ENCODE measurements at places on chromosomes 13 and 19.
A peak's percentile ranks its signal among the peaks of the same experiment; 100 is the strongest.

- DNase-seq: no peak
Observed at GRCh38 chr19:9941231-9941630, 4.9 kb upstream of the OLFM2 start.

DNA sequence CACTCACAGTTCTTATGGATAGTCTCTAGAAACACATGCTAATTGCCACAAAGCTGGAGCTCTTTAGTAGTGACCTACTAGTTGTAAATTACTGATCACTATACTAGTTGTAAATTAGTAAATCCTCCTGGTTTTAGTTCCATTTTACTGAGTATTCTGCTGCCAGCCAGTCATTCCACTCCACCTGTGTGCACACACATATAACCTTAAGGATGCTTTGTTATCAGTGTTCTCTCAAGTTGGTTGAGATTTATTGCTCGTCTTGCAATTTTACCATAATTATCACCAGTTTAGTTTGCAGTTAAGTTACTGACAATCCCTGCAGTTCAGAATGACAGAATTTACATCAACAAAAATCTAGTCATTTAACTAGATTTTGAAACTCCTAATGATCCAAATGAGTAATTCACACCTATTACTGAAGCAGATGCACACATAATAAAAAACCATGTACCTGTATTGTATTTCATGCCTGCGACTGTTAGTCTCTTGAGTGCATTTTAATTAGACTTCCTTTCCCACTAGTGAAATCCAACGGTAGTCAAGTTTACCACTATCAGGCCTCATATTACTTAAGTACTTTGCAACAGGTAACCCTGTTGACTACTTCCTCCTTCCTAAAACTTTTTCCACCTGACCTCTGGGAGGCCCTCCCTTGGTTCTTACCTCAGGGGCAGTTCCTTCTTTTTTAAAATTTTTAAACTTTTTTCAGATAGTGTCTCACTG lies 7.6 kb downstream of the TPT1 start:
- DNase-seq: no peak

DNA sequence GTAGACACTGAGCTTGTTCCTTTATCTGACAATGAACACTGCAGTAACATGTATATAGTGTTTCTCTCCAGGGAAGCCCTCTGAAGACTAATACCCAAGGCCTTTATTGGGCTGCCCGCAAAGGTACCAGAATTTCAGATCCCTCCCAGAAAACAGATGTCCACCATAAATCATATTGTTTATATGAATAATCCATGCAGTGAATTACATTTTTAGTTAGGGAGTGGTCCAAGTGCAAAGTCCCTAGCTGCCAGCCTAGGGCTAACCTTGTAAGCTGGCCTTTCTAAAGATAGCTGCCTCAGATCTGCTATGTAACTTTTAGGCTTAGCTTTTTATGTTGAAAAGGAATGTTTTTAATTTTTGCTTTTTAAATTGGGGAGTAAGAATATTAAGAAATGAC lies 44.7 kb downstream of the TDRD3 start:
- DNase-seq: no peak

GRCh38 chr13:47696674-47697073 lies 304.4 kb downstream of the SUCLA2 start:
- DNase-seq: no peak

DNA sequence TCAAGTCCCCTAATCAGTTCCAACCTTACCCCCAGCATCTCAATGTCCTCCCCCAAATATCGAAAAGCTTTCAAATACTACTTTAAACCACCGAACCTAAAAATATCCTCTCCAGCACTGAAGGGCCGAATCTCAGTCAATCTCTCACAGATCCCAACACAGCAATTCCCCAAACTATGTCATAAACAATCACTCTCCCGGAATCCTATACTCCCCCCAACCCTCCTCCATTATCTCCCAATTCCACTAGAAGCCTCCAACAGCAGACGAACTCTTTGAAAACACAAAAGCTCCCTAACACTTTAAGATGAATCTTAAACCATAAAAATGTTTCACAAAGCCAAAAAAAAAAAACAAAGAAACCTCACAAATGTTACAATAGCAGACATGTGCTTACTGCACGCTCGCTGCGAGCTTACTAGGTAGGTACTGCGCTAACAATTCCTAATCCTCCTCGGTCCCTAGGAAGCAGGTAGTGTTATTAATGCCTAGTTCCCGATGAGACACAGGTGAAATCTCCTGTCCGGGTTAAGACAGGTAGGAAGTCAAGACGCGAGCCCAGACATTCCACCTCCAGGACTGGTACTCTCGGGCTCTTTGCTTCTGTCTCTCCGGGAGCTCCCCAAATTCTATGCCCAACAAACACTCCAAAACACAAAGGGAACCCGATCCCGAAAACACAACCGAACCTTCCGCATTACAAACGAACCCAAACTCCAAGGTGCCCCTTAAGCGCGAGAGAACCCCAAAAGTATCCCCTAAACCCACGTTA lies 14.2 kb downstream of the FBXO46 start:
- DNase-seq: peak; percentile 57

DNA sequence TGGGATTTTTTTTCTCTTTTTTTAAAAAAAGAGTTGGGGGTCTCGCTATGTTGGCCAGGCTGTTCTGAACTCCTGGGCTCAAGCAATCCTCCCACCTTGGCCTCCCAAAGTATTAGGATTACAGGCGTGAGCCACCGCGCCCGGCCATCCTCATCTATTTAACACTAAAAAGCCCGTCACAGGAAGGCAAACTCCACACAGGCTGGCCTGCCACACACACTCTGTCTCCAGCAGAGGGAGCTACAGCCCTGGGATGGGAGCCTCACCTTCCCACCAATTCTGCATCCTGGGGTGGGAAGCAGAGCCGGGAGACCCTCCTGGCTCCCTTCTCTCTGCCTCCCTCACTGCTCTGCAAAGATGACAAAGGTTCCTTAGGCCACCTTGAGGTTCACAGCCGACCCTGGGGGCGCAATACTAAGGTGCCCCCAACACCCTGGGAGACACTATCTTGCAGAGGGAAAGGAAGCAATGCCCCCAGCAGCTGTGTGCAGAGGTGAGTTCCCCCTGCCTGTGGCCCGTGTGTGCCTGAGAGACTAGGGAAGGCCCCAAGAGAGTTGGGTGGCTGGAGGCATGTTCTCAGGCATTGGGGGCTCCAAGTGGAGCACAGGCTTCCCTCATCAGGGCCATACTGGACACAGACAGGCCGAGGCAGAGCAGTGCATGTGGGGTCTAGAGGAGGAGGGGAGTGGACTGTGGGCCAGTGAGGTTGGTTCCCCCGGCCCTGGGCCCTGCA lies 27.4 kb upstream of the TIMM44 start:
- peak; percentile 81 for DNase-seq

- peak; percentile 69 for DNase-seq
Observed at GRCh38 chr19:18203408-18203862, 407 bp downstream of the RAB3A start.

DNA sequence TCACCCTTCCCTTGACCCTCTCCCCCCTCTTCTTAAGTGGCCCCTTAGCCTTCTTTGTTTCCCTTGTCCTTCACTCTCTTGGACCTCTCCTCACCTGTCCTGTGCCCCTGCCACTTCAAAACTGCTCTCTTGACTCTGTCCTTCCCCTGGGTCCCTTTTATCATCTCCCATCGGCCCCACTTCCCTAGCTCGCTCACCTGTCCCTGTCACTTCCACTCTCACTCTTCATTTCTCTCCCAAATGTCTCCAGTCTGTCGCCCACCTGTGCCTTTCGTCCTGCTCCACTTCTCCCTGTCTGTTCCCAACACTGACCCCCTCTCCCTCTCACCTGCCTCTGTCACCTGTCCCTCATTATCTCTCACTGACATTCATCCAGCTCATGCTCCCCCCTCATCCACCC lies 699 bp downstream of the IFNL1 start:
- no peak for DNase-seq

DNA sequence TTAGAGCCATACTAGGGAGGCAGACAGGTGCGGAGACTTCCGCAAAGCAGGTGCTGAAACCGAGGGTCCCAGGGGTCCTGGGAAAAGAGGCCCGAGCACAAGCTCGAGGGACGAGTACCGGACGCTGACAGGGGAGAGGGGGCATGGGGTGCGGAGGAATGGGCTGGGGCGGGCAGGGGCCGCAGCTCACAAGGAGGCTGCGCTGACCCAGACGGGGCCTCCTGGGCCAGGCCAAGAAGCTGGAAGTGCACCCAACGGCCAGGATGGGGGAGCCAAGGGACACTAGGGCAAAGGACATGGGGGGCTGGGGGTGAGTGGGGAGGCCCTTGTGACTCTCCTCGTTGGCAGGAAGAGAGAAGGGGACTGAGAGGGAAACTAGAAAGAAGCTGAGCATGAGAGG lies 1.8 kb downstream of the POLR2E start:
- DNase-seq: no peak

DNA sequence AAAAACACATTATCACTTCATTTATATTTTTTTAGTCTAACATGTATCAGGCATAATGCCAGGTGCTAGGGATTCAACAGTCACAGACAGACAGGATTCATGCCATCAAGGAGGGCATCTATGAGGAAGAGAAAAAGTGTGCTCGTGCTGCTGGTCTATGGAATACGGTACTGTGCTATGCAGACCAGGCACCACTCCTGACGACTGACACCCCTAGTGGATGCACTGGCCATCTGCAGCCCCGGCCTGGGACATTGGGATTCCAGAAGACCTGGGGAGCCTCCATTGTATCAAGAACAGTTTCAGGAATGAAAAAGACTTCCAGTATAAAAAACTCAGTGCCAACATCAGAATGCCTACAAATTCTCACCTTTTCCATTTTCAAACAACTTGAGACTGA lies 94.0 kb downstream of the KLF12 start:
- peak; percentile 55 for DNase-seq

DNA sequence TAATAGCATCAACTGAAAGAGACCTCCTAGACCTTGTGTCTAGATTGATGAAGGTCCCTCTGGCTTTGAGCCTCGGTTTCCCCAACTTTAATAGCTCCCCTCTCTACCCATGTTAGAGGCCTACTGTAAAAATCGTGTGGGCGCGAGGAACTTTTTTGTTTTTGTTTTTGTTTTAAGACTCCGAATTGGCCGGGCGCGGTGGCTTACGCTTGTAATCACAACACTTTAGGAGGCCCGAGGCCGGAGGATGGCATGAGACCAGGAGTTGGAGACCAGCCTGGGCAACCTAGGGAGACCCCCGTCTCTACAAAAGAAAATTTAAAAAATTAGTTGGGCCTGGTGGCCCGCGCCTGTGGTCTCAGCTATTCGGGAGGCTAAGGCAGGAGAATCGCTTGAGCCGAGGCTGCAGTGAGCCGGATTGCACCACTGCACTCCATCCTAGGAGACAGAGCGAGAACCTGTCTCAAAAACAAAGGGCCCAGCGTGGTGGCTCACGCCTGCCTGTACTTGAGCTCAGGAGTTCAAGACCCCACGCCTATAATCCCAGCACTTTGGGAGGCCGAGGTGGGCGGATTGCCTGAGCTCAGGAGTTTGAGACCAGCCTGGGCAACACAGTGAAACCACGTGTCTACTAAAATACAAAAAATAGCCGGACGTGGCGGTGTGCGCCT lies 858 bp upstream of the PPP6R1 start:
- DNase-seq: no peak

DNA sequence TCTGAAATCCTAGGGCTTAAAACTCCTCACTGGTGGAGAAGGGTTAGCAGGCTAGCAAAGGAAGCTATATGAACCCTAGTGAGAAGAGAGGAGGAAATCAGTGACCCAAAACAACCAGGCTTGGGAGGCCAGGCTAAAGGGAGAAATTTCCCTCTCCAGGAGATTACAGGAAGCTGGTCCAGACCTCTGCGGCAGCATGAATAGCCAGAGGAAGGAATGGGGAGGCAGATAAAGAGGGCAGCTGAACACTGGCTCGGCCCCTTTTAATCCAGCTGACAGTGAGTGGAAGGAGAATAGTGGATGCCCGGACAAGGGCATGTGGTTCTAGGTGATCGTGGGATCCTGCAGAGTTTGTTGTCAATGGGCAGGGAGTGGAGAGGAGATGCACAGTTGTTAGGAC lies 130.6 kb downstream of the COG6 start:
- no peak for DNase-seq

DNA sequence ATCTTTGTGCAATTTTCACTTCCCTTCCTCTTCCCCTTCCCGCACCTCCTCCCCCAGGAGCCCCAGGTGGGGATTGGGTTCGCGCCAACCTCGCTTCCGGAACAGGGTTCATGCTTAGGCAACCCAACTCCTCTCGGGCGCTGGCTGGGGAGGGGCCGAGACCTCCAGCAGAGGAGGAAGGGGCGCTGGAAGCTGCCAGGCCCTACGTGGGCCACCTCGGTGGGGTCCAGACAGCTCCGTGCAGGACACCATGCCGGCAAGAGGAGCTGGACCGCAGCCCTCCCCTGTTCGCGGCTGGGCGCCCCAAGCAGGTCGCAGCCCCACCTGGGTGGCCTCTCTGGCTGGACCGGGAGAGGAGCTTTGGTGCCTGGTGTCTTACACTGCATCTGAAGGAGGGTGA lies 91.1 kb downstream of the SPACA7 start:
- no peak for DNase-seq

DNA sequence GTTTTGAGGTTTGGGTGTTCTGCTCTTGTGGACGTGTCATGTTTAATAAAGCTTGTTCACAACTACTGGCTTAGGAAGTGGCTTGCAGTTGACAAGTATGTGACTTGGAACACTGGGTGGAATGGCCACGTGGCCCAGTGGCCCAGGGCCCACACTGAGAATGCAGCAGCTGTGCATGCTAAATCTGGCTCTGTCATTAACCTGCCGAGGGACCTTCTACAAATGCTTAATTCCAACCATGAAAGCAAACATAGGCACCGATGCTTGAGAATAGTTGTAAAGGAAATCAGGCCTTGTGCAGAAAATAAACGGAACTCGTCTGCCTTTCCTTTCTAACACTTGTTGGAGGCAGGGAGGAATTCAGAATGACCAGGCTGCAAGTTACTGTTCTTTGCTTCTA lies 11.6 kb upstream of the CLDN10 start:
- DNase-seq: no peak

DNA sequence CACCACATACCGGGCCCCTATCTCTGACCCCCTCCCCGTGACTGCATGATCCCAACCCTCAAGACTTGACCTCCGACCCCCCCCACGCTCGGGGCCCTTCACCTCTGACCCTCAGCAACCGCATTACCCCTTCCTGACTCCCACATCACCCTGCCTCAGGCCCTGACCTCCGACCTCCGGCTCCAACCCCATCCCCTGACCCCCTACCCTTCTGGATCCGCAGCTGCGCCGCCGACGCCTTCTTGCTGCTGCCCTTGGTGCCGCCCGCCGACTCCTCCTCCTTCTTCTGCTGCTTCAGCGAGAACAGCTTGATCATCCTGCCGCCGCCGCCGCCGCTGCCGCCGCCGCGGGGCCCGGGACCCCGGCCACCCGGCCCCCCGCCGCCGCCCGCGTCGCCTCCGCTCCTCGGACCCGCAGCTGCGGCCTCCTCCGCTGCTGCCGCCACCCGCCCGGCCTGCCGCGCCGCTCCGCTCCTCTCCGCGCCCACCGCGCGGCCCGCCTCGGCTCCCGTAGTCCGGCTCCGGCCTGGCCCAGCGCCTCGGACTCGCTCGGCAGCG lies at the start of gene UBE2M:
UBE2M (minus strand) TSS at position 546 of the 557 bp plus-strand sequence; CDS start at position 316, 230 bp downstream.
- no peak for DNase-seq

GRCh38 chr13:36148446-36148845 lies 17.3 kb upstream of the DCLK1 start:
- DNase-seq: no peak

DNA sequence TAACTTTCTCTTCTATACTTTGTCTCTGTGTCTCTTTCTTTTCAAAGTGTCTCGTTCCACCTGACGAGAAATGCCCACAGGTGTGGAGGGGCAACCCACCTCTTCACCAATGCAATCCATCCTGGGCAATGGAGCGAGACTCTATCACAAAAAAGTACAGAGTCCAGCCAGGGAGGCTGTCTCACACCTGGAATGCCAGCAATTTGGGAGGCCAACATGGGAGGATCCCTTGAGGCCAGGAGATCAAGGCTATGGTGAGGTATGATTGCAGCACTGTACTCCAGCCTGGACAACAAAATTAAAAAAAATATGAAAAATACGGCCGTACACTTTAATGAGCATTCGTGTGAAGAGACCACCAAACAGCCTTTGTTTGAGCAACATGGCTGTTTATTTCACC lies 2.8 kb upstream of the ZNF600 start:
- DNase-seq: no peak
